ENCODE measurements at places on chromosomes 7 and 10. TPM values are rescaled to one million over a fixed set of nuclear protein-coding genes. Genes with fewer than 3 reads are reported as not detected.

- peaks cover 23% of the 10 kb centered on the region for H3K4me1 ChIP-seq
- H3K4me3 ChIP-seq, result no peak overlapping the region
- no peak for DNase-seq
- no peaks in the 10 kb centered on the region for H3K27me3 ChIP-seq
These were observed 5.8 kb downstream of the FBH1 start for GRCh38 chr10:5895804-5896203.

GRCh38 chr7:39624935-39625694 is 1.7 kb downstream of the RALA start:
- H3K36me3 ChIP-seq, result peaks cover 12% of the 10 kb centered on the region
- peak overlapping the region; percentile 84 for H3K4me3 ChIP-seq
- H3K27me3 ChIP-seq, result no peaks in the 10 kb centered on the region
- peaks cover 40% of the 10 kb centered on the region for H3K4me1 ChIP-seq
- H3K27ac ChIP-seq, result peak overlapping the region; percentile 90

- no peaks in the 10 kb centered on the region for H3K27me3 ChIP-seq
- H3K4me1 ChIP-seq, result peaks cover 6% of the 10 kb centered on the region
- no peaks in the 10 kb centered on the region for H3K36me3 ChIP-seq
These were observed 94.3 kb downstream of the ZEB1 start for GRCh38 chr10:31413325-31413724.

GRCh38 chr10:43196981-43197833 is 59.0 kb downstream of the CSGALNACT2 start:
- no peaks in the 10 kb centered on the region for H3K36me3 ChIP-seq
- H3K27me3 ChIP-seq, result no peaks in the 10 kb centered on the region
- no peak for DNase-seq
- H3K27ac ChIP-seq, result no peak overlapping the region
- no peak overlapping the region for H3K4me3 ChIP-seq

DNA sequence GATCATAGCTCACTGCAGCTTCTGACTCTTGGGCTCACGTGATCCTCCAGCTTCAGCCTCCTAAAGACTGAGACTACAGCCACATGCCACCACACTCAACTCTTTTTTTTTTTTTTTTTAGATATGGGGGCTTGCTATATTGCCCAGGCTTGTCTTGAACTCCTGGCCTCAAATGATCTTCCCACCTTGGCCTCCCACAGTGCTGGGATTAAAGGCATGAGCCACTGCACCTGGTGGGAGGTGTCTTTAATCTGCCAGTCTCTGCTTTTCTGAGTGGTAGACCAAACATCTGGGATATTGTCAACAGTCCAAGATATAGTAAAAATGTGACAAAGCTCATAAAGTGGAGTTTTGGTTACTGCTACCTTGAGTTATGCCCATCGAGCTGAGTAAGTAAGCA is 104.9 kb upstream of the FOXP2 start:
- no peaks in the 10 kb centered on the region for H3K4me1 ChIP-seq
- no peaks in the 10 kb centered on the region for H3K36me3 ChIP-seq
- H3K27ac ChIP-seq, result no peak overlapping the region
- no peak overlapping the region for H3K4me3 ChIP-seq

DNA sequence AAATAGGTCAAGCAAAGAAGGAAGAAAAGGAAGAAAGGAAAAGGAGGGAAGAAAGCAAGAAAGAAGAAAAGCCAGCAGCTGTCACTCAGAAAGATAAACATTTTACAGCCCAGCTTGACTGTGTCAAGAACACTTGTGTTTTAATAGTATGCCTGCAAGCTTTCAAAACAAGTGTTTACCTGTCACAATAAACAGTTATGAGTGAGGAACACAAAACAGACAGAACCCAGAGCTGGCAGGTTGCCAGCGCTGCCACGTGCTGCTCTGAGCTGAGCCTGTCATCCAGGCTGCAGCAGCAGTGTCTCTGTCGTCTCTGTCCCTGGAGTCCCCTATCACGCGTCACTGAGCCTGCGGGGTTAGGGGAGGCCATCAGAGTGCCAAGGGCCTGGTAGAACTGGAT is 827.6 kb upstream of the AUTS2 start:
- DNase-seq, result no peak
- no peaks in the 10 kb centered on the region for H3K36me3 ChIP-seq
- H3K4me1 ChIP-seq, result no peaks in the 10 kb centered on the region
- H3K27me3 ChIP-seq, result no peaks in the 10 kb centered on the region
- H3K4me3 ChIP-seq, result no peak overlapping the region

DNA sequence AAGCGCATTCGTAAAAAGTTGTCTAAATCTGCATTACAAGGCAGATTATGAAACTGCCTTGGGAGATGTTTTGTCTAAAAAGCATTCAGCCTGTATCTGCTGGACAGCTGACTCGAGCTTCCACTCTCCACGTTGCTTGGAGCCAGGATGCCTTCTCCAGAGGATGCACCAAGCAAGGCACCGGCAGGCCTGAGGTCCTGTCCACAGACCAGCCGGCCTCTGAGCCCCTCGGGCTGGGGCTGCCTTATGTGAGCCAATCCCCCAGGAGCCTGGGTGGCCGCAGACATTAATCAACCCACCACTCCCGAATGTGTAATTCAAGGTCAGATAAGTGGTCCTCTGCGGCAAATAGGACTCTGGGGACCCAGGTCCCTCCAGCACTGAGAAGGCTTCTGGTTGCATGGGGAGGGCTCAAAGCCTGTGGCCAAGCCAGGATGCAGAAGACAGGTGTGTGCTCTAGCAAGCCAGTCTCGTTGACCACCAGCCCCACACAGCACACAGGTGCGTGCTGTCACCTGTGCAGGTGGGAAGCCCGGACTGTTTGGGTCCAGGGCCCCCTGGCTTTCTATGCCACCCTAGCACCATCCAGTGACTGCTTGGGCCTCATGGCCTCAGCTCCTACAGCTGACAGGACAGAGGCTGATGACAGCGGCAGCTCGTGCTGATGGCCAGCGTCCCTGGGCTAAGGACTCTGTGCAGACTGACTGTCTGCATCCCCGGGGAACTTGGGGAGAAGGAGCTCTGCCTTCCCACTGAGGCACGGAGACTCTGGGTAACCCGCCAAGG is 4.8 kb upstream of the RET start:
- H3K36me3 ChIP-seq, result no peaks in the 10 kb centered on the region
- H3K4me3 ChIP-seq, result no peak overlapping the region
- H3K27ac ChIP-seq, result no peak overlapping the region
- H3K4me1 ChIP-seq, result no peaks in the 10 kb centered on the region

RAB11FIP2 gene
- 27.1 TPM for total RNA-seq

DNA sequence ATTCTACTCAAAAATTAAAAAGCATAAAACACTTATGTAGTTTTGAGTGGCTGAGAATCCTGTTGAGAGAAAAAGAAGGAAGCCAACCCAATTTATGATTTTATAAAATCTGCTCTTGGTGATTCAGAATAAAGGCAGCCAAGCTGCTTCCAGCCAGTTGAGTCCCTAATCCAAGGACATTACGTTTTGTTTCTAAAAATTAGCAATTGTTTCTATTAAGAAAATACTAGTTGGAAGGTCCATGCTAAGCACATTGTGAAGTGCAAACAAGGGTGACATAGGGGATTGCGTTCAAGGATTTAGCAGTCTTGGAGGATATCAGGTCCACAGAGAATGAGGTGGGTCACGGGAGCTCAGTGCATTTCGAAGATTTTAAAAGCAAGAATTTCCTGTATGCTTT is 987.7 kb downstream of the TYW1 start:
- no peaks in the 10 kb centered on the region for H3K27me3 ChIP-seq
- DNase-seq, result no peak
- no peak overlapping the region for H3K27ac ChIP-seq
- H3K4me1 ChIP-seq, result no peaks in the 10 kb centered on the region
- H3K36me3 ChIP-seq, result no peaks in the 10 kb centered on the region
- H3K4me3 ChIP-seq, result no peak overlapping the region

OPALIN gene
- total RNA-seq, result not detected

PIP4K2A gene
- total RNA-seq, result 24.2 TPM

DNA sequence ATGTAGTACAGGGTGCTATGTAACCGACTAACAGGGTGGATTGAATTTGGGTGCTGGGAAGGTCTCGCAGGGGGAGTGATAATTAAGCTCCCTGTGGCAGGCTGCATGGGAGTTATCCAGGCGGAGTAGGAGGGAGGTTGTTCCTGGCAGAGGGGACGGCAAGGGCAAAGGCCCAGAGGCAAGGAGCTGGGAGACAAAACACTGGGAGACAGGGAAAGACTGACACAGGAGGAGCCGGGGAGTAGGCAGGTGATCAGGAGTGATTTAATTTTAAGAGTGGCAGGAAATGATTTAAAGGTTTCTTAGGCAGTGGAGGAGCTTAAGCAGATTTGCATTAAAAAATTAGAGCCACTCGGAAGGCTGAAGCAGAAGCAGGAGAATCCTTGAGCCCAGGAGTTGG is 40.7 kb upstream of the LEP start:
- no peak for DNase-seq
- peaks cover 25% of the 10 kb centered on the region for H3K27me3 ChIP-seq
- no peak overlapping the region for H3K4me3 ChIP-seq

PRLHR gene
- total RNA-seq, result not detected

- H3K4me1 ChIP-seq, result peaks cover 29% of the 10 kb centered on the region
- no peaks in the 10 kb centered on the region for H3K27me3 ChIP-seq
- peak overlapping the region; percentile 93 for H3K4me3 ChIP-seq
- H3K36me3 ChIP-seq, result peaks cover 26% of the 10 kb centered on the region
These were observed 744 bp downstream of the PPRC1 start for GRCh38 chr10:102133373-102134195.

- no peak overlapping the region for H3K27ac ChIP-seq
- peaks cover 81% of the 10 kb centered on the region for H3K27me3 ChIP-seq
- DNase-seq, result peak; percentile 66
These were observed 100.9 kb upstream of the YAE1 start for GRCh38 chr7:39465055-39465929.

GRCh38 chr7:26609532-26609931 is 254.9 kb downstream of the SKAP2 start:
- no peak for DNase-seq
- H3K4me3 ChIP-seq, result no peak overlapping the region
- H3K27ac ChIP-seq, result no peak overlapping the region
- H3K36me3 ChIP-seq, result no peaks in the 10 kb centered on the region
- no peaks in the 10 kb centered on the region for H3K27me3 ChIP-seq

GRCh38 chr10:97229322-97230015 is 43.7 kb upstream of the SLIT1 start:
- H3K36me3 ChIP-seq, result peaks cover 6% of the 10 kb centered on the region
- no peak overlapping the region for H3K4me3 ChIP-seq
- DNase-seq, result no peak
- no peak overlapping the region for H3K27ac ChIP-seq
- H3K4me1 ChIP-seq, result no peaks in the 10 kb centered on the region

DNA sequence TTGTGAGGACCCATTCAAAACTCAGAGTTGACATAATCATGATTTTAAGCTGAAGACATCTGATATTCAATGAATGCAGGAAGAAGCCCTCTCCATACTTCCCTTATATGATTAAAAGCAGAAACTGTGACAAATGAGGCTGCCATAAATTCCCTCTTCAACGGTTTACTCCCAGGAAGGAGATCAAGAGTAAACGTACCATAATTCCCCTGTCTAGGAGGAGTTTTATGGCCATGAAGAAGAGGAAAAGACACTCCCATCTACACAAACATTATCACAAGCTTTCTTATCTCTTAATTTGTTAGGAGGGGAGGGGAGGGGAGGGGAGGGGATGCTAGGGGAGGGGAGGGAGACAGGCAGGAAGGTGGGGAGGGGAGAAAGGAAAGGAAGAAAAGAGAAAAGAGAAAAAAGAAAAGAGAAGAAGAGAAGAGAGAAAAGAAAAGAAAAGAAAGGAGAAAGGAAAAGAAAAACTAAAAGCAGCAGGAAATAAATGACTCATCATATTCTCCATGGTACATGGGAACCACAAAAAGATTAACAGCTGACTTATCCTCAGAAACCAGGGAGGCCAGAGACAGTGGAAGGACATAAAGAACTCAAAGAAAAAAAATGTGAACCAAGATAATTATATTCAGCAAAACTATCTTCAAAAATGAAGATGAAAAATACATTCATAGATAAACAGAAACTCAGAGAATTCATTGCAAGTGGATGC is 121.6 kb downstream of the ALOX5 start:
- no peak overlapping the region for H3K4me3 ChIP-seq
- H3K27ac ChIP-seq, result no peak overlapping the region
- no peaks in the 10 kb centered on the region for H3K27me3 ChIP-seq

KNDC1 gene
- total RNA-seq, result 2.4 TPM

ITGA8 gene
- total RNA-seq, result not detected

DNA sequence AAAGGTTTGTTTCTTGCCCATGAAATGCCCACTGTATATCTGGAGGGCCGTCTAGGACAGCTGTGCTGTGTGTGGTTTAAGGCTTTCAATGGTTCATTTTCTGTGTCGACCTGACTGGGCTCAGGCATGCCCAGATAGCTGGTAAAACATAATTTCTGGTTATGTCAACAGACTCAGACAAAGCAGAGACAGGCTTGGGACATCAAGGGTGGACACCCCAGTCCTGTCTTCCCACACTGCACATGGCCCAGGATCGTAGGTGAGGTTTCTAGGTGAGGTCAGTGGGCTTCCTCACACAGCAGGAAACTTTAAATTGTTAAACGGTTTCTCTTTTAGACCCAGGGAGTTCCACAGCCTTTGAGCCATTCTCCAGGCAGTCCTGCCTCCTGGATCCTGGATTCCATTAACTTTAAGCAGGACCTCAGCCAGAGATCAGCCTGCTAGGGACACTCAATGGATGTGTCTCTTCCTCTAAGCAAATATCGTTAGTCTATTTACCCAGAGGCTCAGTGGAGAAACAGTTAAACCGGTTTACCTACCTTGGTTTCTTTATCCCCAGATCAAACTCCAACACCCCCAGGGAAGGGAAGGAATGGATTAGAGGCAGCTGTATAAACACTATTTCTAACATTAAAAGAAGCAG is 66.4 kb downstream of the ST8SIA6 start:
- no peaks in the 10 kb centered on the region for H3K36me3 ChIP-seq
- no peak for DNase-seq
- H3K27me3 ChIP-seq, result no peaks in the 10 kb centered on the region
- no peak overlapping the region for H3K4me3 ChIP-seq
- H3K4me1 ChIP-seq, result peaks cover 7% of the 10 kb centered on the region

GRCh38 chr10:19815036-19815730 is 1.0 kb upstream of the PLXDC2 start:
- peak overlapping the region; percentile 32 for H3K27ac ChIP-seq
- H3K27me3 ChIP-seq, result no peaks in the 10 kb centered on the region

- H3K4me1 ChIP-seq, result no peaks in the 10 kb centered on the region
- H3K4me3 ChIP-seq, result no peak overlapping the region
These were observed 4.3 kb upstream of the ELFN1 start for GRCh38 chr7:1665549-1666316.

ITIH5 gene
- total RNA-seq, result not detected

GRCh38 chr10:75649466-75649865 is 218.0 kb downstream of the LRMDA start:
- no peak for DNase-seq
- H3K36me3 ChIP-seq, result no peaks in the 10 kb centered on the region
- H3K4me3 ChIP-seq, result no peak overlapping the region
- no peak overlapping the region for H3K27ac ChIP-seq

CAV1 gene
- total RNA-seq, result 225 TPM
